CD4-positive, alpha-beta T cell treated with Interleukin-2 at 100 ng/mL for 4 hours (primary cell): ENCODE measurements at places on chromosomes 3 and 15.

GRCh38 chr3:71066356-71066755 is 517.2 kb downstream of the FOXP1 start:
- peak; percentile 62 for DNase-seq

- no peak for DNase-seq
These were observed 320.2 kb downstream of the UNC13C start for GRCh38 chr15:54298396-54298795.

DNA sequence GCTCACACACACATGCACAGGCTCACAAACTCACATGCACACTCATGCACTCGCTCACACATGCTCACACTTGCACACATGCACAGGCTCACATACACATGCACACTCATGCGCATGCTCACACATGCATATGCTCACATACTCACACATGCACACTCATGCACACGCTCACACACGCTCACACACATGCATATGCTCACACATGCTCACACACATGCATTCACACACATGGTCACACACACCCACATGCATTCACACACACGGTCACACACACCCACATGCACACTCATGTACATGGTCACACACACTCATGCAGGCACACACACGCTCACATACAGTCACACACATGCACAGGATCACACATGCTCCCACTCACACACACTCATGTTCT is 132.8 kb upstream of the SMAD3 start:
- no peak for DNase-seq

DNA sequence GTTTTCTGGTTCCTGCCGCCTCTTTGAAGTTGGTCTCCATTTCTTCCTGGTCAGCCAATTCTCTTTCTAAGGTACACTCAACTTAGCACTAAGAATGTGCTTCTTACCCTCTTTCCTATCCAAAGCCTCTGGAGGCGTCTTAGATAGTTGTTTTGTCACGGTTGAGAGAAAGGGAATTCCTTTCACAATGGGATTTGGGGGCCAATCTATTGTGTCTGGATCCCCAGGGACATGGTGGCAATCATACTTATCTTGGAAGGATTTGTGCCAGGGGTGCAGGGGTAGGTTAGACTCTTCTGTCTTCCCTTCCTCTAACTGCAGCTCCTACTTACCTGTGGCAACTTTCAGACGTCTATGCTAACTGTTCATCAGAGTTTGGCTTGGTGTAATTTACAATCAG is 287.1 kb downstream of the SOX2 start:
- no peak for DNase-seq

GRCh38 chr15:69496001-69496400 is 43.4 kb downstream of the RPLP1 start:
- no peak for DNase-seq

DNA sequence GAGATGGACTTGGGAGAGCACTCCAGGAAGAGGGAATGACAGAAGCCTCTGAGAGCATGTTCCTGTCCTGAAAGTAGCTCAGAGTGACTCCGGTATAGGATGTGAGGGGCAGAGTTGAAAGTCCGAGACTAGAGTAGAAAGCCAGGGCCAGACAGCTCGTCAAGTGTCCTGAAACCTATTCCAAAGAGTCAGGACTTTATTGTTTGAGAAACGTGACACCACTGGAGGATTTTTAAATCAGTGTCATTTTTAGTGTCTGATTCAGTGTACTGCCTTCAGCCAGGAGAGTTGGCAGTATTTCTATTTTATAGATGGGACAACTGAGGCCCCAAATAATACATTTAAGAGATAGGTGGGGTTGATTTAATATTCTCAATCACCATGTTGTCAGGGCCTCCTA is 1.6 kb upstream of the RBMS3 start:
- no peak for DNase-seq

DNA sequence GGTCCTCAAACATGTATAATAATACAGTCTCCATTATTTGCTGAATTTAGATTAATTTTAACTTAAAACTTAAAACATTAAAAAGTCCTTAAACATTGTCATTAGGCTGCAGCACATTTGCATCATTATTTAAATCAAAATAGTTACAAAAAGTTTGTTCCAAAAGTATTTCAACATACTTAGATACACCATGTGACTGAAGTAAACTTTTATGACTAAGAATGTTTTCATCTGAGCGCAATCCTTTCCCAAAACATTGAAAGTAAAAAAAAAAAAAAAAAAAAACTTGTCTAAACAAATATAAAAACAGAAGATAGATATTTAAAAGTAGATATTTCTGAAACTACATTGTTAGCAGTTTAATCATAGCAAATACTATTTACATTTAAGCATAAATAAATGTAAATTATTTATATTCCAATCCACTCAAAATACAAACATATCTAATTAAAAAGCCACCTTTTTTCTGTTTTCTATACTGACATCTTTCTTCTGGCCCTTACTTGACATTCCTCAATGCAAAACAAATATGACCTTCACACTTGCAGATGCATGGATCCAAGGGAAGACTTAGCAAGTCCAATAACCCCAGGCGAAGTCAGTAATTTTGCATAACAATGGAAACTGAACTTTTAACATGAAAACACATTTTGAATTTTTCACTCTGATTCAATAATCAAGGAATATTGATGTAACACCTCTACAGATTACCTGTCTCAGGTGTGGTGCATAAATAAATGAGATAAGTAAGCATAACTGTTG is 10.3 kb downstream of the FAM227B start:
- no peak for DNase-seq

- DNase-seq: no peak
These were observed 54.6 kb upstream of the ACAN start for GRCh38 chr15:88748651-88749050.

- peak; percentile 35 for DNase-seq
These were observed 29.0 kb downstream of the ADIPOQ start for GRCh38 chr3:186871403-186871924.

- DNase-seq: no peak
These were observed 270.5 kb upstream of the PROK2 start for GRCh38 chr3:72055436-72055835.

- no peak for DNase-seq
These were observed 356.5 kb downstream of the ERC2 start for GRCh38 chr3:56111606-56112304.

- no peak for DNase-seq
These were observed 887.8 kb downstream of the MCTP2 start for GRCh38 chr15:95119041-95119610.

DNA sequence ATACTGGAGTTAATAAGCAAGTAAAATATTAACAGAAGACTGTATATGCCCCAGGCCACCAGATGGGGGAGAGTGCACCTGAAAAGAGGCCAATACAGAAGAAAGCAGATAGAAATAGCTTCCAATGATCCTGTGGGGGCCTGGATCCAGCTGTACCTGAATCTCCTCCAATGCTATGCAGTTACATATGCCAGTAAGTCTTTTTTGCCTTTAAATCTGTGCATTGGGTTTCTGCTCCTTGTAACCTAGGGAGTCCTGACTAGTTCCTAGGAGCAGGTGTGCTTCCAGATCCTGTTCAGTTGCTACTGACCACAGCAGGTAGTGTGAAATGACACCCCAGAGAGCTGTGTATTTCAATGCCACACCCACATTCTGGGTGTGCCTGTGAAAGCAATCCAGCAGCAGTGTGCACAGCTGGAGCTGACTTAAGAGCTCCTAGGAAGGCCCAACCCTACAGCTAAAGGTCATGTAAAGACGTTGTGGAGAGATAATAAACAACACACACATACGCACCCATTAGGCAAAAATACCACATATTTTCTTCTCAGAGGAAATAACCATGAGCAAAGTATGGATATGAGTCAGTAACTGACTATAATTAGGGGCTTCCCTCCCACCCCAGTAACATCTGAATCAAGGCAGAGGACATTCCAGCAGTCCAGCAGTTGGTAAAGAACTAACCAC is 62.2 kb upstream of the AKAP13 start:
- peak; percentile 67 for DNase-seq

GRCh38 chr3:126339466-126339865 is 17.7 kb downstream of the KLF15 start:
- DNase-seq: no peak

- no peak for DNase-seq
These were observed 199.4 kb upstream of the MRPL3 start for GRCh38 chr3:131702146-131702545.

DNA sequence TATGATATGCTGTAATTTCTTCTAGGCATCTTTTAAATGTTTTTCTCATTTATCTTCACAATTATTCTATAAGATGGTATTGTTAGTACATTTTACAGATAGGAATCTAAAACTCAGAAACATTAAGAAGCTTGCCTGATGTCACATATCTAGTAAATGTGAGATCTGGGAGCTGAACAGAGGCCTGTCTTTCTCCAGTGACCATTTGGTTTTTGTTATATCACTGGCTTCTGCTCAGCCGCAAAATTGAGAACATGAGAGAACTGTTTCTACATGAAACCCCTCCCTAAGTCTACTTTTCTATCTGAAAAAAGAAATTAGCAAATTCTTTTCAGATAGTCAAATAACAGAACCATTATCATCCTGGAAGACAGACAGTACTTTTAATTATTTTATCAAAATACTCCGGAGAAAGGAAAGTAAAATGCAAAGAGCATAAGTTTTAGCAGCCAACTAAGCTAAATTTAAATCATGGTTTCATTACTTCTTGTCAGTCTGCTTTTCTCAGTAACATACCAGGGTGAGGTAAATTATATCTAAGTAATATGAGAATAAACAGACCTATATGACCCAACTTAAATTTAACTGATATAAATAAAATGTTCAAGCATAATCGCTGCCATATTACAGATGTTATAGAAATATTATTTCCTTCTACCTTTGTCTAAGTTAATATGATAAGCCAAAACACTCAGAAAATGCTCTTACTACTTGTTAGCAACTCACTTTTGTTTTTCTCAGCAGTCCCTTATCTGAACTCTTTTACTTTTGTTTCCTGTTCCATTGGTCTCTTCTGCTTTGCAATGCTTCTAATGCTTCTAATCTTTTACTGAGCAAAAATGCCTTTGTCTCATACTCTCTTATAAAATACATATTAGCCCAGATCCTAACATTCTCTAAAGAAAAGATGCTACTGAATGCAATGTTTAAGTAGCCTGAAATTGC is 68.0 kb upstream of the MBNL1 start:
- no peak for DNase-seq

- DNase-seq: no peak
These were observed 10.0 kb upstream of the CHRNB4 start for GRCh38 chr15:78651007-78651406.

GRCh38 chr3:195768414-195768813 is 43.3 kb downstream of the MUC4 start:
- DNase-seq: no peak

GRCh38 chr3:16332904-16333426 is 68.0 kb downstream of the OXNAD1 start:
- no peak for DNase-seq

GRCh38 chr3:132723024-132723950 is 1.1 kb upstream of the NPHP3 start:
- DNase-seq: no peak

GRCh38 chr3:107216711-107217110 is 160.5 kb upstream of the CCDC54 start:
- no peak for DNase-seq

DNA sequence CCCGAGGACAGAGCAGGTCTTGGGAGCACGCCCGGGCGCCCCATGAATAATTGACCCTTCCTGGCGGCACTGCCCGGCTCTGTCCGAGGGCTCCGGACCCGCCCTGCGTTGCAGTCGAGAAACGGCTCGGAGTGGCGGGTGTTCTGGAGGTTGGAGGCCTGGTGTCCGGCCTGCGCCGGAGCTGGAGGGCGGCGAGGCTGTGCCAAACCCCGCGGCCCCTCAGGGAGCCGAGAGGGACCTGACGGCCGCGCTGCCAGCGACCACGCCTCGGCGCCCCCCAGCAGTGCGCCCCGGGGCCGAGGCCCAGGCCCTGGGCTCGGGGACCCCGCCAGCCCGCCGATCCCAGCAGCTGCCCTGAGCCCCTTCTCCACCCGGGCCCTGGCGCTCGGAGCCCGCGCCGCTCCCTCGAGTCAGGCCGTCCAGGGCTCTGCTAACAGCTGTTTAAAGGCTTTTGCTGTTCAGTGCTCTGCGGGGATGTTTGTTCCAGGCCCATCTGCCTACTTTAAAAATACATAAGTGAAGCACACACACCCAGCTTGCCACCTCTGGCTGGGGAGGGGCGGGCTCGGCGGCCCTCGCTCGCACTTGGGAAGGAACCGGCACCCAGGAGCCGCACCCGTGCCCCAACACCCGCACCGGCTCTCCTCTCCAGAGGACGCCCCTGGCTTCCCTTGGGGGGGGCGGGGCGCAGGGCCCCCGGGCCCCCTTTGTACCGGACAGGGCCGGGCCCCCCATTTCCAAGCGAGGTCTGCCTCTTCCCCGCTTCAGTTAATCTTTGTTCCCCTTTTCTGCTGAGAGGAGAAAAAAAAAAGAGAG is 730 bp upstream of the ZNF710 start:
- no peak for DNase-seq

- DNase-seq: no peak
These were observed 121.5 kb upstream of the LRRFIP2 start for GRCh38 chr3:37295925-37296324.
